ENCODE measurements at places on chromosomes 13 and 19.
A peak's percentile ranks its signal among the peaks of the same experiment; 100 is the strongest.

GRCh38 chr19:6736169-6736916, 1.0 kb downstream of the GPR108 start:
- no peak for DNase-seq

DNA sequence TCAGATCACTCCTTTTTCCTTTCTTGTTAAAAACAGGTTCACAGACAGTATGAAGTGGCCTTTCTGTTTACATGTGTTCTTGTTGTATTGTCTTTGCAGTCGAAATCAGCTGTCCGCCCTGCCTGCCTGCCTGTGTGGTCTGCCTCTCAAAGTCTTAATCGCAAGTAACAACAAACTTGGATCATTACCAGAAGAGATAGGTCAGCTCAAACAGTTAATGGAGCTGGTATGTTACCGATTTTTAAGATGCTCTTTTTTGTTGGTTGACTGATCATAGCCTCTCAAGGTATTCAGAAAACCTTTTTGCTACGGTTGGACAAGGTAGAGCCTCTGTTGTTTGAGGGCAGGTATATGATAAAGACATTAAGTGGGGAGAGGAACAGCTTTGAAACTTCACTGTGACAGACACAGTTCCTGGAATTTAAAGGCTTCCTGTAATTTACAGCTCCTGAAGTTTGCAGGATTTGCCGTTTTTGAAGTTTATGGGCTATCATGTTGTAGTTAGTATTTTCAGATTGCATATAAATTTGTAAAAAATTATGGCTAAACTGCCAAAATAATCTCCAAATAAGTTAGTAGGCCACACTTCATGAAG, 116.1 kb downstream of the LRCH1 start:
- no peak for DNase-seq

DNA sequence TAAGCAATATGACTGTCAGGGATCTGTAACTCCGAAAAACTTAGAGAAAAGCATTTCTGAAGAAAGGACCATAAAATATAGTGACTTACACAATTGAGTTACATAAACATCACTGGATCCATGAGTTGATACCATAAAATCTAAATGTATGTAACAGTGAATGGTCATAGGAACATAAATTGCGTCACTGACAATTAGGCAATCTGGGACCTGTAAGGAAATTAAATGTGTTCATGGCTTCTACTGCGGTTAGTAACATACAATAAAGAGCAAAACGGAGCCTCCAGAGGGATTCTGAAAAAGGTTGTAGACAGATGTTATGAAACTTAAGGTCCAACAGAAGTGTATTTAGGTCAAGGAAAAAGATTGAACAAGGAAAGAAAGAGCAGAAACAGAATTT, 27.1 kb downstream of the POU4F1 start:
- no peak for DNase-seq

GRCh38 chr19:52343548-52343947, 7.5 kb downstream of the ZNF610 start:
- DNase-seq: no peak

DNA sequence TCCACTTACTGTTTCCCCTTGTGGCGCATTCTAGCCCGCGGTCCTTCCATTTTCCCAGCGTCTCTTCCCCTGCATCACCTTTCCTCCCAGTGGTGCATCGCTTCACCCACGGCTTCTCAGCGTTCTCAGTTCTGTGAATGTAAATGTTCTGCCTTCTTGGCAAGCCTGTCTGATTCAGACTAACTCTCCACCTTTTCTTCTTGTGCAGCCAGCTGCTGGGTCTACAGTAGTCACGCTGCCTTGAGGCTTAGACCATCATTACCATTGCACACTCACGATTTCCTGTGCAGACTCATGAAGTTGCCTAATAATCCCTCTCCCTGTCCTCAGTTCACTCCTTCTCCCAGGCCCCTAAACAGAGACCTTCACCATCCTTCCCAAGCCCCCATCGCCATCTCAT, 75.0 kb downstream of the DHRS12 start:
- DNase-seq: no peak

GRCh38 chr13:40082639-40083038, 427.2 kb downstream of the COG6 start:
- DNase-seq: no peak

- no peak for DNase-seq
Observed at GRCh38 chr19:34707661-34708060, 26.4 kb upstream of the ZNF181 start.

- no peak for DNase-seq
Observed at GRCh38 chr19:19385896-19386869, 19.3 kb upstream of the GATAD2A start.

DNA sequence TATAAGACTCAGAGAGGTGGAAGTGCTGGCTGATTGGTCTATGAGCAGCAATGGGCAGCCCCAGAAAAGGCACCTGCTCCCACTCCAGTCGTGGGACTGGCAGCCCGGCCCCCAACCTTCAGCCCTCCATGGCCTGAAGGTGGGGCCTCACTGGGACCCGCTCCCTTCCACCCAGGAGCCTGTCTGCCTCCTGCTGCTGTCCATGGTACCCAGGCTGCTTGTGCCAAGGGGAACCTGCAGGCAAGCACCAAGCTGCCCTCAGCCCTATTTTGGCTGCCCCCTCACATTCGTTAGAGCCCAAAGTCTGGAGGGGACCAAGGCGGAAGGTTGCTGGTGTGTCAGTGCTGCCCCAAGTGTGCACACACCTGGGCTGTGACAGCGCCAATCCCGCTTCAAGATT, 2304.9 kb downstream of the PCDH9 start:
- DNase-seq: no peak

DNA sequence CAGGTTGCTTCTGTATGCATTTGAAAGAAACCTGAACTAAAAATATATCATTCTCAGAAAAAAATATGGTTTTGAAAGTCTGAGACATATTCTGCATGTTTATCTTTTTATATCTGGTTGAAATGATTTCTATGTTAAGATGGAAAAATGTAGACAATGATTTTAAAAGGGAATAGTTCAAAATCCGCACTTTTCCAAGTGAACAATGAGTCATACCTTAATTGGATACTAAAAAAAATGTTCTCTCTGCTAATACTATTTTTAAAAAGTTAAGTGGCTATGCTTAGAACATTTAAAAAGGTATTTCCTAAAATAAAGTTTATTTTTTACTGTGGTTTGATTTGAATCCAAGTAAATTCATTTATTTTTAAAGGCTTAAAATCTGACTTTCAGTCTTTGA, 801.4 kb downstream of the SLITRK6 start:
- no peak for DNase-seq

GRCh38 chr19:52140032-52140710, 433 bp upstream of the ZNF616 start:
- peak; percentile 53 for DNase-seq
